Endothelial cell of umbilical vein (primary cell): ENCODE measurements at places on chromosomes 3 and 15. TPM values are rescaled to one million over a fixed set of nuclear protein-coding genes. Genes with fewer than 3 reads are reported as not detected.

GRCh38 chr3:53617893-53618523 is 123.6 kb downstream of the CACNA1D start:
- no peak for DNase-seq
- no peaks in the 10 kb centered on the region for H3K4me1 ChIP-seq
- H3K36me3 ChIP-seq, result no peaks in the 10 kb centered on the region
- no peak overlapping the region for H3K4me3 ChIP-seq

- H3K4me1 ChIP-seq, result no peaks in the 10 kb centered on the region
- no peaks in the 10 kb centered on the region for H3K36me3 ChIP-seq
- H3K4me3 ChIP-seq, result no peak overlapping the region
- peaks cover 5% of the 10 kb centered on the region for H3K27me3 ChIP-seq
- DNase-seq, result no peak
Observed at GRCh38 chr3:46470831-46471230, 6.1 kb upstream of the LTF start.

STRIT1 gene
- total RNA-seq, result not detected in 2 replicates

GRCh38 chr3:116083683-116084082 is 361.6 kb downstream of the LSAMP start:
- H3K4me1 ChIP-seq, result no peaks in the 10 kb centered on the region
- H3K27ac ChIP-seq, result peak overlapping the region; percentile 20
- no peak overlapping the region for H3K4me3 ChIP-seq
- DNase-seq, result peak; percentile 4
- no peaks in the 10 kb centered on the region for H3K27me3 ChIP-seq
- H3K36me3 ChIP-seq, result no peaks in the 10 kb centered on the region

- H3K27me3 ChIP-seq, result no peaks in the 10 kb centered on the region
- no peak overlapping the region for H3K27ac ChIP-seq
- H3K4me1 ChIP-seq, result no peaks in the 10 kb centered on the region
- H3K4me3 ChIP-seq, result no peak overlapping the region
- no peaks in the 10 kb centered on the region for H3K36me3 ChIP-seq
Observed at GRCh38 chr3:123547881-123548519, 36.9 kb downstream of the HACD2 start.

DNA sequence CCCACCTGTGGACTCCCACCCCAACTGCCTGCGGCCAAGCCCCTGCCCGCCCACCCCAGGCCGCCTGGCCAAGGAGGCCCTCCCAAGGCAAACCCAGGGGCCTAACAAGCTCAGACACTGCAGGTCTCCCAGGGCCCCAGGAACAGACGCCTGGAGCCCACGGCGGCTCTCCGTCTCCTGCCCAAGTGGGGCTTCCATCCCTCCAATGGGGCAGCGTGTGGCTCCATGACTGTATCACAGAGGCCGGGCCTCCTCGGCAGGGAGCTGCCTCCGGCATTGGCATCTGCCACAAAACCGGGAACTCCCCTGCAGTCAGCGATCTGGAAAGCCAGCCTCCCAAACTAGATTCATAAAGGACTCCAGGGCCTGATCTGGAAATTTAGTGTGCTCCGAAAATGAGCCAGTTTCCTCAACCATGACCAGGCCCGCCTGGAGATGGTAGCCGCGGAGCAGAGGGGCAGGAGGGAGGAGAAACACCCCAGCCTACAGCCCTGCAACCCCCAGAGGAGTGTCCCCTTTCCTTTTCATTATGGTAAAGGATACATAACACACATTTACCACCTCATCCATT is 148.3 kb upstream of the IQSEC1 start:
- H3K36me3 ChIP-seq, result no peaks in the 10 kb centered on the region
- no peaks in the 10 kb centered on the region for H3K4me1 ChIP-seq
- no peaks in the 10 kb centered on the region for H3K27me3 ChIP-seq
- H3K4me3 ChIP-seq, result no peak overlapping the region
